Type B pancreatic cell (in vitro differentiated cells): ENCODE measurements at places on chromosomes 1 and 21. TPM values are rescaled to one million over a fixed set of nuclear protein-coding genes. Genes with fewer than 3 reads are reported as not detected.
A peak's percentile ranks its signal among the peaks of the same experiment; 100 is the strongest.

Gene RGSL1
- not detected in 2 replicates for total RNA-seq

Gene KRTAP21-3
- total RNA-seq: not detected in 2 replicates

Gene AGPAT3
- 57.6 and 59.2 TPM in 2 replicates for total RNA-seq

Gene IKBKE
- total RNA-seq: 10.7 and 13.4 TPM in 2 replicates

Gene ICOSLG
- 5.4 and 13.8 TPM in 2 replicates for total RNA-seq

DNA sequence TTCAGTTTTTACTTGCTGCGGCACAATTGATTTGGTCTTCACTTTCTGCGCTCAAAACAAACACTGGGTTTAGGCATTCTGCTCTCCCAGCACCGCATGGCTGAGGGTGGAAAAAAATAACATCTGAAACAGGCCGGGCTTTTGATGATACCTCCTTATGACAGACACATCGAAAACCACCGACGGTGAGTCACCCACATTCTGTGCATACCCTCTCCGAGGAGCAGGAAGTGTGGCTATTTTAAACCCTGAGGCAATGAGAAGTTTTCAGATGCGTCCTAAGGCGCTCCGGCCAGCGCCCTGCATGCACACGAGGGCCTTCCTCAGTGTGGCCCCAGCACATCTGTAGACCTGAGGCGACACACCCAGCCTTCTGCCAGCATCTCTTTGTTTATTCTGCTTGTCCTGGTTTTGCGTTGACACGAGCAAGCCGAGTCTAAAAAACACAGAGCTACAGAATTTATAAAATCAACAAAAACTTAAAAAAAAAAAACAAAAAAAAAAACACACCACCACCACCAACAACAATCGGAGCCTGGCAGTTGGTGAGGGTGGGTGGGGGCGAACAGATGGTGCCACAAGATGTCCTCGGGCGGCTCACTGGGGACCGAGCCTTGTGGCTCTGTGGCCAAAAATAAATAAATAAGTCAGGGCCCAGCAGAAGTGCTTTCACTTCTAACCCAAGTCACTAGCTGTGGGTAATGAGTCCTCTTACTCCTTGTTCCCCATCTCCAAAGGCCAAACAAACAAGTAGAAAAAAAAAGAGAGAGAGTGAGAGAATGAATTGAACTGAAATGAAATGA is 162.6 kb upstream of the IRF2BP2 start:
- H3K4me1 ChIP-seq: peaks cover 52% of the 10 kb centered on the region
- no peaks in the 10 kb centered on the region for H3K27me3 ChIP-seq
- peak overlapping the region; percentile 15 for H3K4me3 ChIP-seq
- DNase-seq: no peak
- H3K36me3 ChIP-seq: no peaks in the 10 kb centered on the region
- peak overlapping the region; percentile 80 for H3K27ac ChIP-seq

GRCh38 chr1:150997949-150998348 is 8.8 kb downstream of the MINDY1 start:
- H3K27ac ChIP-seq: no peak overlapping the region
- no peak overlapping the region for H3K4me3 ChIP-seq
- H3K4me1 ChIP-seq: peaks cover 11% of the 10 kb centered on the region
- no peaks in the 10 kb centered on the region for H3K27me3 ChIP-seq
